Brain microvascular endothelial cell (primary cell): ENCODE measurements at places on chromosomes 3 and 15.

DNA sequence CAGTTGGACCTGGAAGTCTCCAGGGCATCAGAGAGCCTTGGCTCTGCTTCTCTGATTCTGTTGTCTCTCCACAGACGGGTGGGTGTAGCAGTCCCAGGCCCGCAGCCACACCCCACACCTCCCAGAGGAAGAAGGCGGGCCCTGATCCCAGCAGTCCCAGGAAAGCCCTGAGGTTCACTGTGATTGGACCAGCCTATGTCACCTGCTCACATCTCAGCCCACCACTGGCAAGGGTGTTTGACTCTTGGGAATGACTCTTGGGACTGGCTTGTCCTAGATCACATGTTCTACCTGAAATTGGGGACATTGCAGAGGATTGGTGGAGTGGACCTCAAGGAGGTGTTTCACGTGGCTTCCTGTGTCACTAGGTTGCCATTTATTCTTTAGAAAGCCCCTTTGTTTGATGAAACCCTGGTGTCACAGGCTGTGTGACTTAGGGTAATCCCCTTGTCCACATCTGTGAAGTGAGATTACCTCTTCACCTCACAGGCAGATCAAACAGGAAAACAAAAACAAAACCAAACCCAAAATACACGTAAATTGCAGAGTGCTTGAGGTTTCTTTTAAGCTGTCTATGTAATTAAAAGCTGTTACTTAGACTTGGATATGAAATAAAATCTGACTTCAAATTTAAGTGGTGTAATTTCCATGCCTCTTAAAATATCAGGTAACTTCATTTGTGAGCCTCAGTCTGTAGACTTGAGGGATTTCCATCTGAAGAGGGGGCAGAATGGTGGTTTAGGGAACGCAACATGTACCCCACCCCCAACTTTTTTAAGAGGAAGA is 26.7 kb downstream of the FLNB start:
- no peak for DNase-seq

GRCh38 chr3:106078635-106079034 is 209.8 kb upstream of the CBLB start:
- DNase-seq: no peak

DNA sequence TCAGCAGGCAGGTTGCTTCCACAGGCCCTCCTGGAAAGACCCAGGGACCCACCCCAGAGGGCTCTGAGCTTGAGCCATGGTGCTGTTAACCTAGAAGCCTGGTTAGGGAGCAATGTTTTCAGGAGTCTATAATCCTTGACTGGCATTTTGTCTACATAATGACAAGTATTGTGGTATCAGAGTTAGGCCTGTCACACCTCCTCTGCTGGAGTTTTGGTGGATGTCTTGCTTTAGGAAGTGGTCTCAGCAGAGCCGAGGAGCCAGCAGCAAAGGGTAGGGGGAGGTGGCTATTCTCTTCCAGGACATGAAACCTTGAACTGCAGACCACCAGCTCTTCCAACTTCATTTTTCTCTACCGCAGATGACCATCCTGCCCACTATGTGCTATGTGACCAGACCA is 76.1 kb downstream of the CLSTN2 start:
- DNase-seq: no peak

- no peak for DNase-seq
Measured at GRCh38 chr3:42290966-42291714, 25.2 kb upstream of the CCK start.

DNA sequence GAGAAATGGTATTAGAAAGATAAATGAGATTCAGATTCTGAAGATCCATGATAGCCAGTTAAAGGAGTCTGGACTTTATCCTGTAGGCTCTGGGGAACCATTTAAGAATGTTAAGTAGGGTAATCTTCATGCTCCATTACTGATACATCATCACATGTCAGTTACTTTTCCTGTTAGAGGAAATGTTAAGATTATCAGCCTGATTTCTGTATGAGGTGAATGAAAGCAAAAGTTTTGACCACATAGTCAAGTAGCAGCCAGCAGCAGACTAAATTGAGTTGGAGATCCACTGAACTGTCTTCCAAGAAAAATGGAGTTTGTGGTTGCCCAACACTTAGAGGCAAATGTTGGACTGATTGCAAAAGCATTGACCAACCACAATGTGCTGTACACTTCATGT is 4.7 kb upstream of the COPB2 start:
- no peak for DNase-seq

DNA sequence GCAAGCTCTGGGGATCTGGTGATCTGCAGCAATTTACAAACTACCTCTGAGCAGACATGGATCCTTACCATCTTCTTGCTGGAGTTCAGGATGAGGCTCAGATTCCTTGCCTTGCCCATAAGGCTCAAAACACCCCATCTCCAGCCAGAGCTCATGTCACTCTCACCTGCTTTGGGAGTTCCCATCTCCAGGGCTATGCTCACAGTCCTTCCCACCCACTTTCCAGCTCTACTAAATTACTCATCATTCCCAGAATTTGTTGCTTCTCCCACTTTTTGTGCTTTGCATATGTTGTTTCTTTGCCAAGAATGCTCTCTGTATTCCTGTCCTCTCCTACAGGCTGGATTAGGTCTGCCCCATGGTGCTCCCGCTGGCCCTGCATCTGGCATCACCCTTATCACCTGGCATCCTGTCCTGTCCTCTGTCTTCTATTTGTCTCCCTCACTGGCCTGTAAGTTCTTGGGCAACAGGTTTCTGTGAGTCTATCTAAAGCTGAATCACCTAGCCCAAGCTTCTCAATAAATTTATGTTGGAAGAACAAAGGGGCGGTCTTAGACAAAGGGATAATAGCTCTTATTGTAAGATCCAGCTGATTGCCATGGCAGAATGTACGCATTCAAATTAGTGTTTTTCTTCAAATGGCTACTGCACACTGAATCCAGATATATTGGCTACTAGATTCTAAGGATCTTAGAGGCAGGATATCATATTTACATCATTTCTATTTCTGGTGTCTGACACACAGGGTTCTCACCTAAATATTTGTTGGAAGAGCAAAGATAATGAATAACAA is 179.2 kb downstream of the CLSTN2 start:
- no peak for DNase-seq

DNA sequence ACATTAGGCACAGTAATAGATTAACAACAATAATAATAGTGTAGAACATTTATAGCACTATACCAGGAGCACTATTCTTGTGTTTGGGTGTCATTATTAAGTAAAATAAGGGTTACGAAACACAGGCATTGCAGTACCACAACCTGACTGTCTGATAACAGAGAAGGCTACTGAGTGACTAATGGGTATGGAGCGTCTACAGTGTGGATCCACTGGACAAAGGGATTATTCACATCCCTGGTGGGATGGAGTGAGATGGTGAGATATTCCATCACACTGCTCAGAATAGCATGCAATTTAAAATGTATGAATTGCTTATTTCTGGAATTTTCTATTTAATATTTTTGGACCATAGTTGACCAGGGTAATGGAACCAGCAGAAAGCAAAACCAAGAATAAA is 18.2 kb downstream of the MINDY4B start:
- DNase-seq: no peak

GRCh38 chr3:185659942-185660921 is 74.1 kb downstream of the SENP2 start:
- DNase-seq: peak; percentile 85

DNA sequence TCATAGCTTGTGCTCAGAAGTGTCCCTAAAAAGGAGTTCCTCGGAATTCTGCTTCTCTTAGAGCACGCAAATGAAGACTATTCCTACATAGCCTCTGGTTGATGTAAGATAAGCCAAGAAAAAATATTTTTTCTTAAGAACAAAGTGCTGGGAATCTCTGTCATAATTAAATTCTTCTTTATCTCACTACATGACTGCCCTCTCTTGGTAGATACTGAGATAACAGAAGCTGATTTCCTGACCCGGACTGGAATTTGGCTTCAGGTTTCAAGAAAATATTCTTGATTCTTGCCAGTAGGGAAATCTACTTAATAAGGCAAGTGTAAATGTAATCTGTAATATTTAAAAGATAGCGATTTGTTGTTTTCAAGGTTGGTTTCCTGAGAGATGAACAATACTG is 31.3 kb upstream of the SETMAR start:
- DNase-seq: peak; percentile 14

- DNase-seq: no peak
Measured at GRCh38 chr3:14412831-14413380, 10.5 kb downstream of the SLC6A6 start.

DNA sequence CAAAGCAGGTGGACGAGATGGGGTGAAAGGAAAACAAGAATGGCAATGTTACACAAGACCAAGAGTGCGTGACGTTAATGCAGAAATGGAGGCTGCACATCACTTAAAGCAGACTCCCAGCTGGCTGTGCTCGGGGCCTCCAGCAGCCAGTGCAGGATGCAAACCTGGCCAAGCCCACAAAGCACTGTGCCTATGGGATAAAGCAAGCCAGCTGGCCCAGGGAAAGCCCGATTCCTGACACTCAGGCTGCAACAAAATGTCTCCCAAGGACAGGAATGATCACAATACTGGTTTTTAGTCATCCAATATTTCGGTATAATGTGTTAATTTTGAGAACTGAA is 86.2 kb downstream of the SEC22A start:
- DNase-seq: no peak

DNA sequence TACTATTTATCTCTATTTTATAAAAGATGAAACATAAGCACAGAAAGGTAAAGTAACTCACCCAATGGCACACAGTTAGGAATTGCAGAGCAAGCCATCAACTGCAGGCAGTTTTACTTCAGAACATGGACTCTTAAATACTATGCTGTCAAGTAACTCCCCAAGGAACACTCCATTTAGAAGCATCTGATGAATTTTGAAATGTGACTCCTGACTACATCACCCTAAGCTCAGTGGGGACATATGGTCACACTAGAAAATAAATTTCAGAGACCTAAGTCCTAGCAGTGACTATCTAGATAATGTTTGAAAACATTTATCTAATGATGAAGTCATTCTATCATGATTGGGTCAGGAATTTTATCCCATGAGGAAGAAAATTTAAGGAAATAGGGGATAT is 272.8 kb upstream of the ARRDC4 start:
- no peak for DNase-seq

- no peak for DNase-seq
Measured at GRCh38 chr3:50345586-50346234, at the start of gene ZMYND10. TSS of gene ZMYND10 (minus strand) at chr3:50345732. CDS start at chr3:50345579, 153 bp downstream.

- no peak for DNase-seq
Measured at GRCh38 chr3:190596349-190597285, 82.7 kb downstream of the IL1RAP start.

GRCh38 chr15:42954291-42954690 is 33.7 kb upstream of the TTBK2 start:
- DNase-seq: no peak

GRCh38 chr3:124680521-124680920 is 49.7 kb upstream of the UMPS start:
- no peak for DNase-seq

DNA sequence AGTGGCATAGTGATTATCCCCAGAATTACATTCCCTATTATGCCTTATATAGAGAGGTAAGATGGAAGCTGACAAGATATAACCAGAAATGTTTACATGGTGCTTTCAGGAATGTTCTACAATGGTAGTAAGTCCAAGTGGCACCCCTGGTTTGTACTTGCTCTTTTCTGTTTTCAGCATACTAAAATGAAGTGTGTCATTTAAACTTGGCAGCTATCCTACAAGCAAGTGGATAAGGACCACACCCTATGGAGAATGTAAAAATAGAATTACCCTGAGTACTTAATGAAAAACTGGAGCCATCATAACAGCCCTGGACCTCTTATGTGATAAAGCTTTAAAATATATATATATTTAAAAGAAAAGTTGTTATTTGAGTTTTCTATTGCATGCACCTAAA is 1012.7 kb upstream of the CADM2 start:
- no peak for DNase-seq

DNA sequence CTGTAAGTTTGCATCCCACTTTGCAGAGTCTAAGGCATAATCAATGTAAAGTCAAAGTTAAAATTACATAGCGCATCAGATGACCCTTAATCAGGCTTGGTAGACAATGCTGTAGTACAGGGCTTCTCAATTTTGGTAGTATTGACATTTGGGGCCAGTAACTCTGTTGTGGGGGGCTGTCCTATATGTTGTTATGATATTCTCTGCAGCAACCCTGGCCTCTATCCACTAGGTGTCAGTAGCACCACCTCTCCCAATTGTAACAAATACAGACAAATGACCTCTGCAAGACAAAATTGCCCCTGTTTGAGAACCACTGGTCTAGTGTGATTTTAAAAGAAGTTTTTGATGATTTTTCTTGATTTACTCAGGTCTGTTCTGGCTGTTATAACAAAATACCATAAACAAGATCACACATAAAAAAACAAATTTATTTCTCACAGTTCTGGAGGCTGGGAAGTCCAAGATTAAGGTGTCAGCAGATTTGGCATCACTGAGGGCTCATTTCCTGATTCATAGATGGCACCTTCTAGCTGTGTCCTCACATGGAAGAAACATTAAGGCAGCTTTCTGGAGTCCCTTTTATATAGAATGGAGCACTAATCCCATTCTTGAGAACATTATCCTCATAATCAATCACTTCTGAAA is 37.6 kb upstream of the SLC9A9 start:
- peak; percentile 37 for DNase-seq

GRCh38 chr3:195770081-195770840 is 41.5 kb downstream of the MUC4 start:
- no peak for DNase-seq

- no peak for DNase-seq
Measured at GRCh38 chr15:58201516-58201915, 63.3 kb downstream of the AQP9 start.

GRCh38 chr15:52018244-52018643 is 775 bp upstream of the MAPK6 start:
- no peak for DNase-seq

DNA sequence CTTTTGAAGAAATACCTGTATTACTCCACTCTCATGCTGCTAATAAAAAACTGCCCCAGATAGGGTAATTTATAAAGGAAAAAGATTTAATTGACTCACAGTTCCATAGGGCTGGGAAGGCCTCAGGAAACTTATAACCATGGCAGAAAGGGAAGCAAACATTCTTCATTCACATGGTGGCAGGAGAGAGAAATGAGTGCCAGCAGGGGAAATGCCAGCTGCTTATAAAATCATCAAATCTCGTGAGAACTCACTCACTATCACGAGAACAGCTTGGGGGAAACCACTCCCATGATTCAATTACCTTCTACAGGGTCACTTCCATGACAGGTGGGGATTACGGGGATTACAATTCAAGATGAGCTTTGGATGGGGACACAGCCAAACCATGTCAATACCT is 18.7 kb downstream of the MFSD1 start:
- no peak for DNase-seq

DNA sequence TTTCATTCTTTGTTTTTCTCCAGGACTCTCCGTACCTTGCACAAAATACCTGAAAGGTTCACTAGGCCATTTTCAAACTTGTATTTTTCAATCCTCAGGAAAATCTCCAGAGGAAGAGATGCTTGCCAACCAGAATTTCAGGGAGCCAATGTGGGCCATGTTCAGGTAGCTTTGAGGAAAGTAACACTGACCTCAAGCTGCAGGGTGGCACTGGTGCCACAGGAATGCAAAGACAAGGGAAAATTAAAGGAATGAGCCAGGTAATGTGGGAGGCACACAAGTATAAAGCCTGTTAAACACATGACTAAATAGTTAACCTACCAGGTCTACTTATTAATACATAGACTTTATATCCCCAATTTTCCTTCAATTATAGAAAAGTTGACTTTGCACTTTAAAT is 51.9 kb upstream of the GAP43 start:
- DNase-seq: no peak
